ENCODE measurements at places on chromosomes 16 and 17.
A peak's percentile ranks its signal among the peaks of the same experiment; 100 is the strongest.

DNA sequence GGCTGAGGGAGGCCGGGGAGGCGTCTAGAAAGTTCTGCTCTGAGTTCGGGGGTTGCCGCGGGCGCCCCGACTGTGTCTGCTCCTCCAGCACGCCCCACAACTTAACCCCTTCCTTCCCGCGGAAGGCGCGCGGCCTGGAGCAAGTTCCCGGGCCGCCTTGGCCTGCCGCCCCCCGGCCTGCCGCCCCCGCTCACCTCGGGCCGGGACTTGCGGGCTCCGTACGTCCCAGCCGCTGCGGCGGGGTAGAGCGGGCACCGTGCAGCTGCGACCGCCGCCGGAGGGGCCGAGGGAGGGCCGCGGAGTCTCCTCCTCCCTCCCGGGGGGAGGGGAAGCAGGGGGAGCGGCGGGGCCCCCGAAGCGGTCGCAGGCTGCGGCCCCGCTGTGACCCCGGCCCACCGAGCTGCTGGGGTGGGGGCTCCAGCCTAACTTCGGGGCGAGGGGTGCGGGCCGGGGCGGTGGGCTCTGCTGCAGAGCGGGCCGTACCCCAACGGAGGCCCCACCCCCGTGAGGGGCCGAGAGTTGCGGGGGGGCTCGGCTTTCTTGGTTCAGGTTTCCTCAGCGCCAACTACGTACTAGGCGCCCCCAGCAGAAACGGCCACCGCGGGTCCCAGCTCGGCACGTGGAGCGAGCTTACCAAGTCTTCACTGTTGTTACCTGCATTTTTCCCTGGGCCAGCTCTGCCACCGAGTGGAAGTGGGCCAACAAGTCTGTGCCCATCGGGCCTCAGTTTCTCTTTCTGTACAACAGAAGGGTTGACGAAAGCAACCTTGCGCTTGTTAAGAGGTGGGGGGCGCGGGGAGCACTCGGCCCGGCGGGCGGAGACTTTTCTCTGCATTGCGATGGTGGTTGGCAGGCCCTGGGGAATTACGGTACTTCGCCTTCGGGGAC is at the start of gene CCDC102A:
Gene CCDC102A (minus strand): TSS at position 266 of the 888 bp plus-strand sequence. CDS start 7,394 bp downstream, outside the sequence.
- peak; percentile 49 for DNase-seq

GRCh38 chr16:89120921-89121351 is 27.3 kb downstream of the ACSF3 start:
- no peak for DNase-seq

GRCh38 chr17:14693382-14693781 is 392.5 kb downstream of the HS3ST3B1 start:
- DNase-seq = no peak

GRCh38 chr16:7318686-7319085 is 14.0 kb upstream of the RBFOX1 start:
- no peak for DNase-seq

DNA sequence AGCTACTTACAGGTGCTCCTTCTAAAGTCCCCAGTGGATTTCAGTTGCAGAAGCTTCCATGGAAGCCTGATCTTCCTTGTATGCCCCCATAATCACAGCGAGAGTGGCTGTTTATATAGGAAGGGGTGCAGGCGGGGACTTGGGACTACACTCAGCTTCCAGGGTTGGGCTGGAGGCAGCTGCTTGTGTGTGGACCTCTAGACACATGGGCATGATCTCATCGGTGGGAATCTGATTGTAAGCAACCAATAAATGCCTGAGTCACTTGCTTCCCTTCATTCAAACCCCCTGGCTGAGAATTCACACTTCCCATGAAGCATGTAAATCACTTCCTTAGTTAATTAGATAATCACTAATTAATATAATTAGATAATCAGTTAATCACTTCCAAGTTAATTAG is 1.0 kb upstream of the KRT20 start:
- no peak for DNase-seq

DNA sequence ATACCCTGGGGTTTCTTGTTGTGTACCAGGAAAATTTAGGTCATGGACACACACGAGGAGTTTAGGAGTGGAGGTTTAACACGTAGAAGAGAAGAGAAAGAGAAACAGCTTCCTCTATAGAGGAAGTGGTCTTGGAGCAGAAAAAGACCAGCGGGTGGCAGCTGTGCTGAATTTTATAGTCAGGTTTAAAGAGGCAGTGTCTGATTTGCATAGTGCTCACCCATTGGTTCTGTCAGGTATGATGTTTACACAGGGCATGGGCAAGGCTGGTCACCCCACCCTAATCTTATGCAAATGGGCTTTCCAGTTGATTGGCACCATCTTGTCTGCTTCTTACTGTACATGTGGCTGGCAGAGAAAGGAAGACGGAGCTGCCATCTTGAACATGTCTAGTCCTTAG is 309.0 kb downstream of the CDH13 start:
- DNase-seq = no peak

DNA sequence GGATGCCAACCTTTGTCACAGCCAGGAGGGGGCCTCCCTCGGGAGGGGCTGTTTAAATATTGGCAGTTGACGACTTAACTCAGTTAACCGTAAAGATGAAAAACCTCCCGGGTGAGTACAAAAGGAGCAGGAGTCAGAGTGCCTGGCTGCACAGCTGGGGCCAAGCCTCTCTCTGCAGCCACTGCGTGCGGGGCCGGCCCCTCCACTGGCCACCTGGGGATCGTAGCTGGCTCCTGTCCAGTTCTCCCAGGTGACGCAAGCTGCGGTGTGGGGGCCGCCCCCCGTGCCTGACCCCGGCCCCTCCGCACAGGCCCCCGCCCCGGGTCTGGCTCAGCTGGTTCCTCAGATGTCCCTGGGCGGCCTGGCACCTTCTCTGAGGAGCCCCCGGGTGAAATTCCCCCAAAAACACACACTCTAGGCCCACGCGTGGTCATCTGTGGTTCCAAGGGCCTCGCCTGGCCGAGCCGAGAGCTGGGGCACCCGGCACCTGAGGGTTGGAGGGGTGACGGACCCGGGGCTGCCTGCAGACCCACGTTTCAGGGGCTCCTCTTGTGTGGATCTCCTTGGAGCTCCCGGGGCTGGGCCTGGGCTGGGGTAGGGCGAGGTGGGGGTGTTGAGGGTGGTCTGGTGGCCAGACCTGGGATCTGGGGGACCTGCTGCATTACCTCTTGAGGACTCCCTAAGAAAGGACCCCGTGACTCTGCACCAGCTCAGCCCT is 7.4 kb upstream of the CACNA1H start:
- no peak for DNase-seq

- DNase-seq = no peak
These were observed 501.4 kb downstream of the TMEM114 start for GRCh38 chr16:8088820-8089338.
